ENCODE measurements at places on chromosomes 2 and 18.

- no peak for DNase-seq
Measured at GRCh38 chr2:240353086-240353798, 82.2 kb upstream of the GPC1 start.

GRCh38 chr18:47632970-47633635 is 297.4 kb downstream of the SMAD2 start:
- DNase-seq, result no peak

DNA sequence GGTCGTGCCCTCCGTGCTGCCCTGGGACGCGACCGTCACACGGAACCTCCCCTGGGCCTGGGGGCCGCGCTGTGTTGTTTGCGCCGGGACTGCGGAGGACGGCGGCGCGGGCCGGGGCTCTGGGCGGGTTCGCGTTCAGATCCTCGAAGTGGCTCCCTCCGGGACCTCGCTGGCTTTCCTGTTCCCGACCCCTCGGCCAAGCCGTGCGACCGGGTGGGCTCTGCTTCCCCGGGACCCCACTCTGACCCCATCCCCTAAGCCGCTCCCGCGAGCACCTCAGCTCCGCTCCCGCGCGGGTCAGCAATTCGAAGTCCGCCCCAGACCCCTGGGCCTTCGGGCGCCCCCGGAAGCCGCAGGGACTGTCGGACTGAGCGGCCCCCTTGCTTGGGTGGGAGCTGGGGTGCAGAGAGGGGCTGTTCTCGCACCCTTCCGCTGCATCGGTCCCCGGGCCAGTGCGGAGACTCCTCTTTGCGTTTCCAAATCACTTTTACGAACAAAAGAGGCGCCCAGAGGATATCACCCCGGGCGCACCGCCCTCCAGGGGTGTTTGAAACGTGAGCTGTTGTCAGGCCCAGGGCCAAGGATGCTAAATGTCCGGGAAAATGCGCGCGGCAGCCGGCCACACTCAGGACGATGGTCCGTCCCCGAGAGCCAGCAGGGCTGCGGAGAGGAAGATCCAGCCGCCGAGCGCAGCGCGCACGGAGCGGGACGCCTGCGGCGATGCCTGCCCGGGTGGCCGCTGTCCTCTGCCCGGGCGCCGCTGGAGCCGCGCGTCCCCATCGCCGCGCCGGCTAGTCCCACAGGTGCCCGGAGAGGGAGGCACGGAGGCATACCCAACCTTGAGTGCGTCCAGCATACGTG is 73.5 kb downstream of the ZCCHC2 start:
- DNase-seq, result no peak

DNA sequence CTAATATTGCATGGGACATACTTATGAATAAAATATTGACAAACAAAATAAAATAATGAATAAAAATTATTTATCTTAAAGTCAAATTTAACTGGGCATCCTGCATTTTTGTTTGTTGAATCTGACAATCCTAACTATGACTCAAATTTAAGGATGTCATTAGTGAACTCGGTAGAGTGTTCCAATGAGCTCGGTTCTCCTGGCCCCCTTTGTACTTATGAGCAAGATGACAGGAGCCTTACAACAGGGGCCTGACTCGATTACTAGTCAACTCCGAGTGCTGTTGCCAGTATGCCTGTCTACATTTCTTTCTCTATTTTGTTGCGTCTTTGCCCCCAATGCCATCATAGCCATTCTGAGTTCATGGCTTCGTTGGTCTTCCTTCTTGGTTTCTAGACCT is 40.3 kb downstream of the HRH4 start:
- no peak for DNase-seq

- DNase-seq, result no peak
Measured at GRCh38 chr2:1741851-1742250, 2.5 kb downstream of the PXDN start.

DNA sequence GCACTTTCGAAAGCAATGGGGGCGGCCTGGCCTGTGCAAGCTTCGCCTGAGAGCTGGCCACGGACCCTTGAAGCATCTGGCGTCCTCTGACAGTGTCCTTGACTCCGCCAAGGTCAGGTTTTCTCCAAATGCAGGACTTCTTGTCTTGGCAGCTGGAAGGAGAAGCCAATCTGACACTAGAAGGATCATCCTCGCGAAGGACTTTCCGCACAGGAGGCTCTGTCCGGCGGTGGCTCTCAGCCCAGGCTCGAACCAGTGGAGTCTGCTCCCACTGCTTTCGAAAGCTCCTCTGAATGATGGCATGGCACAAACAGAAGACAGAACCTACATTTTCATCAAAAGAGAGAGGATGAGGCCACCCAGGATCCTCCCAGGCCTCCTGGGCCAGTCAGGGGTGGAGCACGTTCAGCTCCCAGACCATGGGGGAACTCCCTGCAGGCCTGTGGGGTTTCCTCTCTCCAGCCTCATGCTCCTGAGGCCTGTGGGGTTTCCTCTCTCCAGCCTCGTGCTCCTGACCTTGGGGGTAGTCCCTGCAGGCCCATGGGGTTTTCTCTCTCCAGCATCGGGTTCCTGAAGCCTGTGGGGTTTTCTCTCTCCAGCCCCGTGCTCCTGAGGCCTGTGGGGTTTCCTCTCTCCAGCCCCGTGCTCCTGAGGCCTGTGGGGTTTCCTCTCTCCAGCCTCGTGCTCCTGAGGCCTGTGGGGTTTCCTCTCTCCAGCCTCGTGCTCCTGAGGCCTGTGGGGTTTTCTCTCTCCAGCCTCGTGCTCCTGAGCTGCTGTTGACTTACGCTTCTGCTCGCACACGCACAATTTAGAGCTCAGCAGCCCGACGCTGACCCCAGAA is 396.5 kb upstream of the SALL3 start:
- DNase-seq, result no peak

DNA sequence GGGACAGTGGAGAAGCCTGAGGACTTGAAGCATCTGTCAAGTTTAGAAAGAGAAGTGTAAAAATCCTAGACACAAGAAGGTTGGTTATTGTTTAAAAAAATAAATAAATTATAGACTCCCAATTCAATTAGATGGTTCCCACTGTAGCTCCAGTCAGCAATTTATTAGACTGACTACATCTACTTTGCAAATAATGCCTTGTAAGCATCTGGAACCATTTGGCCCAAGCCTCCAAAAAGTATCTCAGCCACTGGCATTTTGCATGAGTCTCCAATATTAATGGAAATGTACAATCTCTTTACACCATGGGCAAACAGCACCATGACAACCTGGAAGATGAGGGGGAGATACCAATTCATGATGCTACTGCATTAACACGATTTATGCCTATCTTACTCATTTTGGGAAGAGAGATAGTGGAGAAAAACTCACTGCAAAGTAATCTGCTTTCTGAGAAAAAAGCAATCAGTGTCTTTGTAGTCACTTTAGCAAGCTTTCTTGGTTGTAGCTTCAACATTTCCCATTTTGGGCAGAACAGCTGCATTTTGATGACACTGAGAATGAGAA is 2.8 kb downstream of the NYAP2 start:
- DNase-seq, result no peak

DNA sequence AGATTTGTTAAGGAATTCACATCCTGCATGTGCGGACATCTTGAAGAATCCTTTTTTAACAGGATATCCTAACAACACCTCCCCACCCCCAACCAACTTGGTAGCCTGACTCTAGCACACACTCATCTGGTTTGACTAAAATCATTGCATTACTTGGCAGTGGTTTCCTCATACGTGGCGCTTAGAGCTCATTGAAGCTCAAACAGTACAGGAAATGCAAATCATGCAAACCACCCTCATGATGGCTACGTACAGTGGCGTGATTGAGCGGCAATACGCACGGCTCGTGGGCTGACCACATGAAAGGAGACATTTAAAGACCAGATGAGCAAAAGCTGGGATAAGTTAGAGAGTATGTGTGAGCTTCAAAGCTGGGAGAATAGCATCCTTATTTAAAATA is 336.2 kb downstream of the ZEB2 start:
- DNase-seq, result no peak

DNA sequence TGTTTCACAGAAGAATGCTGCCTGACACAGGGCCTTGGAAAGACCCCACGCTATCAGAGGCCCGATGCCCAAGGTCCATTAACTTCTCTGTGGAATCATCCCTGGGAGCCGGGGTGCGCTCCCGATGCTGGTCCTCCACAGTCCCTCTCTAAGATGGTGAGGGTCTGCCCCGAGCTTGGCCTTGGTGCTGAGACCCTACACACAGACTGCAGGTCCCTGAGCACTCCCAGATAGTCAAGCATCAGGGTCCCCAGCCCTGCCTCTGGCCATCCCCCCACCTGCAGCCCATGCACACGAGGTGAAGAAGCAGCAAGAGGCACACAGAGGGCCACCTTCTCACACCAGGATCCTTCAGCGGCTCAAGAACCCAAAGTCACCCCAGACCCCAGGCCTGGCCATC is 263.3 kb downstream of the MYCN start:
- no peak for DNase-seq

DNA sequence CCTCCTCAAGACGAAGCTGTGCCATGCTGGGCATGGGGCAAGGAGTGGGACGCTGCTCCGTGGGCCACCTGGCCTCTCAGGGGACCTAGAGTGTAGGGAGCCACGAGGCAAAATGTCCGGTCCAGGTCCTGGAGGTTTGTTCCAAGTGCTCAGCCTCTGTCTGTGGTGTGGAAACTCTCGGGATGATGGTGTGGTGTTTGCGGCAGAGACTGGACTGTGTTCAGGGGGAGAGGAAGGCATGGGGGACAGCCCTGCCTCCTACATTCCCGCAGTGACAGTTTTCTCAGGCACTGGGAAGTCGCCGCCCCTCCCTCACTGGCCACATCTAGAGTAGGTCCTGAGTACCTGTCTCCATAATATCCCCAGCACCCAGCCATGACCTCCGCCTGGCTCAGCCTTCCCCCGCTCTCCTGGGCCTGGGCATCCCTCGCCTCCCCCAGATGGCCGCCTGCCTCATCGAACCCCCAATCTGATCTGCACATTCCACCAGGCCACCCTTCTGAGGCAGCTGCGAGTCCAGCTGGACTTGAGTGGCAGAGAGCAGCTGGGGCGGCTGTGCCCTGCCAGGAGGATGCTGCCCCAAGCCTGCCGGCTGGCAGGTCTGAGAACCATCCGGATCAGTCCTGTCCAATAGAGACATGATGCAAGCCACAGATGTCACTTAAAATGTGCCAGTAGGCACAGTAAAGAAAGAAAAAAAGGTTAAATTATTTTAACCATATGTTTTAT is 6.2 kb downstream of the KCNIP3 start:
- no peak for DNase-seq

- no peak for DNase-seq
Measured at GRCh38 chr2:71462641-71463341, 9.4 kb downstream of the DYSF start.

DNA sequence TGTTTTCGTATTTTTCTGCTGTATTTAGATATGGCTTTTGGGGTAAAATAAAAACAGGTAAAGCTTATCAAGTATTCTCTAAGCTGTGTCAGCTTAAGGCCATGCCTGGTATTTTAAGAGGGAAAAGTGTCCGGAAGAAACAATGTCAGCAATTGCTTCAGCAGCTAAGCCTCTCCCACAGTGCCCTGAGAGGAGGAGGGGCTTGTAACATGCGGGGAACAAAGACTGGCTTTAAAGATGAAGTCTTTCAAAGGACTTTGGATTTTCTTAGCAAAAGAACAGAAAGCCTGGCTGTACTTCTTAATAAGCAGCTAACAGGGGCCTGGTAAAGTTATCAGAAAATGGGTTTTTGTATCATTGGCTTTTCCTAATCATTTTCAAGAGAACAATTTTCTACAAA is 102.8 kb downstream of the PXDN start:
- no peak for DNase-seq

DNA sequence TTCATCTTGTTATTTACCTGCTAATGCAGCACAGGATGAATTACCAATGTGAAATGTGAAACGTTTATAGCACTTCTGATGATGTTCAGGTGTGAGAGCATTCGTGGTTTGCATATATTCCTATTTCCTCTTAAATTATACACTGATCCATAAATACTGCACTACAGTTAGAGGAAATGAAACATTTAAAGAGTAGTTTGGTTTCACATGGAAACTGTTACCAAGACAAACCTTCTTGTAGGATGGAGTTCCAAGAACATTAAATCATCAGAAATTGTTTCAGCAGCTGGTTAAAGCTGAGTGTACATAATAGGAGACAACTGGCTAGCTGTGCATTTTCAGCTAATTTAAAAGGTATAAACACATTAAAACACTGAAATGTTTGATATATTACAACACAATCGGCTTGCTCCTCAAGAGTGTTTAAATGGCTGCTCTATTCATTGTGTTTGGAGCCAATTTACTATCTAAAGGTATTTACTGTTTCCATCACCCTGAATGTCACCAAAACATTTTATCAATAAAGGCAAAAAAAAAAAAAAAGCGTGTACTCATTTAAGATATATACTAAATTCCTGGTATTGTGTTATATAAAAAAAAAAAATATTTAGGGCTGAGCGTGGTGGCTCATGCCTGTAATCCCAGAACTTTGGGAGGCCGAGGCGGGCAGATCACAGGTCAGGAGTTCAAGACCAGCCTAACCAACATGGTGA is 100.6 kb downstream of the DYM start:
- DNase-seq, result no peak

GRCh38 chr2:203621981-203622515 is 84.4 kb upstream of the CD28 start:
- DNase-seq, result no peak

DNA sequence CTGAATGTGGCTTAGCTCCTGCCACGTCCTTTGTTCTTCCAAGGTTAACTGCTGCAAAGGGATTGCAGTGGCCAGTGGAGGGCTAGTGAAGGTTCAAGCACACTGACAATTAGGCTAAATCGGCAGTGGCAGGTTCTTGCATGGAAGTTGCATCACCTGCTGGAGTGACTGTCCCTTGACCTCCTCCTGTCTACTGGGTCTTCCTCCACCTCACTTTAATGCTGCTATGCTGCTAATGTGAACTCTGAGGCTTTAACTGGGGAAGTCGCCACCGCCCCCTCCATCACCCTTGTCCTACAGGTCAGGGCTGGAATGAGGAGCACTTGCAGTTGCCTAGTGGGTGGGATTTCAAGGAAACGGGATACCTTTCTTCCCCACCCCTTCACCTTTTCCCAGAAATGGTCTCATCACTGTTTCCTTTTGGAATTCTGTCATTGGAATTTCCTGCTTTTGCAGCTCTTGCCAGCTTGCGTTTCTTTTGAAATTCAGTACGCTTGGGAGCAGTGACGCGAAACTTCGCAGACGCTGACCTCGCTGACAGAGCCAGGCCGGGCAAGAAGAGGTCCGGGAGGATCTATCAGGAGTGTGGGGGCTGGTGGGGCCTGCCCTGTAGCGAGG is 150.3 kb downstream of the SH3RF3 start:
- no peak for DNase-seq

GRCh38 chr2:50763776-50764175 is 268.2 kb downstream of the NRXN1 start:
- no peak for DNase-seq

DNA sequence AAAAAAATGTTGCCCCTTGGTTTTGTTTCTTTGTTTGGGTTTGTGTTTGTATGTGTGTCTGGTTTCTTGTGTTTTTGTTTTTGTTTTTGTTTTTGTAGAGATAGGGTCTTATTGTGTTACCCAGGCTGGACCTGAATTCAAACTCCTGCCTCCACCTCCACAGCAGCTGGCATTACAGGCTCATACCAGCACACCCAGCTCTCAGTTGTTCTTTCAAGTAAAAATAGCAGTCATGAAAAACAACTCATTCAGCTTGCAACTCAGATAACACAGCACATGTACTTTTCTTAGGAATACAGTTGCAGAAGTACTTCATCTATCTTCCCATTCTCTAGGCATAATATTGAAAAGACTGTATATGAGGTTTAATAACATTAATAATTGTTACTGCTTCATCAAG is 37.0 kb downstream of the ZC3H8 start:
- DNase-seq, result no peak
